WTC11 (cell line): ENCODE measurements at places on chromosomes 16 and 17. TPM values are rescaled to one million over a fixed set of nuclear protein-coding genes. Genes with fewer than 3 reads are reported as not detected.

GRCh38 chr17:40068129-40068581 is 5.4 kb downstream of the THRA start:
- H3K27ac ChIP-seq, result no peak overlapping the region; the same call in 1 of the 2 replicates
- DNase-seq, result no peak
- no peaks in the 10 kb centered on the region for H3K36me3 ChIP-seq
- peaks cover 76% of the 10 kb centered on the region for H3K4me1 ChIP-seq

- no peaks in the 10 kb centered on the region for H3K36me3 ChIP-seq
- H3K4me1 ChIP-seq, result no peaks in the 10 kb centered on the region
- H3K27ac ChIP-seq, result no peak overlapping the region
- H3K4me3 ChIP-seq, result no peak overlapping the region
- no peaks in the 10 kb centered on the region for H3K27me3 ChIP-seq
Observed at GRCh38 chr17:81128774-81129173, 36.5 kb upstream of the PVALEF start.

- H3K27me3 ChIP-seq, result peaks cover 5% of the 10 kb centered on the region
- H3K36me3 ChIP-seq, result no peaks in the 10 kb centered on the region
- H3K4me1 ChIP-seq, result peaks cover 13% of the 10 kb centered on the region
- H3K27ac ChIP-seq, result no peak overlapping the region
- H3K4me3 ChIP-seq, result no peak overlapping the region
- DNase-seq, result no peak
Observed at GRCh38 chr16:66902648-66903543, 15.8 kb downstream of the CDH16 start.

DNA sequence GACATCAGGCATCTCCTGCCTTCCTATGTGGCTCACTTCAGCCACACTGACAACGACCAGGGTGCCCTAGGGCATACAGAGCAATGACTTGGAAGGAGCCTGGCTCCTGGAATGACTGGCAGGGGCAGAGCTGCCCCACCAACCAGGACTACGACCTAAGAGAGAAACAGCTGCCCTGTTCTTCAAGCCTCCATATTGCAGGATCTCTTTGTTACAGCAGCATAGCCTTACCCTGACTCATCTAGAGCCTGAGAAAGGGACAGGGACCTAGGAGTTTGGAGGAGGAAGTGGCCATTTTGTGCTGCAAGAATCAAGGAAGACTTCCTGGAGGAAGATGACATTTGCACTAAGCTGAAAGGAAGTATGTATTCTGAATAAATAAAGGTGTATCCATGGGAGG is 49.6 kb downstream of the GSG1L start:
- H3K27ac ChIP-seq, result no peak overlapping the region
- no peaks in the 10 kb centered on the region for H3K36me3 ChIP-seq
- H3K27me3 ChIP-seq, result 0 out of 2 replicates have a peak, but pooled peaks cover 3% of the 10 kb centered on the region
- no peak overlapping the region for H3K4me3 ChIP-seq

DNA sequence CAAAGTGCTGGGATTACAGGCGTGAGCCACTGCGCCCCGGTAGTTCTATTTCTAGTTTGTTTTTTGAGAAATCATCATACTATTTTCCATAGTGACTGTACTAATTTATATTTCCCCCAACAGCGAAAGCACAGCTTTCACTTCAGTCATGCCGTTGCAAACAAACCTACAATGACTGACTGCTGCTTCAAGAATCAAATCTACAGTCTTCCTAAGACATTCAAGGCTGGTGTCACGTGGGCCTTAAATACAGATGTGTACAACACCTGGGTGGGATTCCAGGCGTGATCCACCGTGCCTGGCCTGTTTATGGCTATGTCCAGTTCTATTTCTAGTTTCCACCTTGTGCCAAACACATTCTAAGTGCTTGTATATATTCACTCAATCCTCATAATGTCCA is 72.0 kb downstream of the ABCC6 start:
- H3K4me1 ChIP-seq, result peaks cover 3% of the 10 kb centered on the region; the same call in 1 of the 2 replicates
- H3K27ac ChIP-seq, result 0 out of 2 replicates have a peak overlapping the region, but pooled peaks have one; percentile 74
- no peaks in the 10 kb centered on the region; the same call in 1 of the 2 replicates for H3K27me3 ChIP-seq
- no peaks in the 10 kb centered on the region for H3K36me3 ChIP-seq
- no peak overlapping the region for H3K4me3 ChIP-seq
- DNase-seq, result no peak

DNA sequence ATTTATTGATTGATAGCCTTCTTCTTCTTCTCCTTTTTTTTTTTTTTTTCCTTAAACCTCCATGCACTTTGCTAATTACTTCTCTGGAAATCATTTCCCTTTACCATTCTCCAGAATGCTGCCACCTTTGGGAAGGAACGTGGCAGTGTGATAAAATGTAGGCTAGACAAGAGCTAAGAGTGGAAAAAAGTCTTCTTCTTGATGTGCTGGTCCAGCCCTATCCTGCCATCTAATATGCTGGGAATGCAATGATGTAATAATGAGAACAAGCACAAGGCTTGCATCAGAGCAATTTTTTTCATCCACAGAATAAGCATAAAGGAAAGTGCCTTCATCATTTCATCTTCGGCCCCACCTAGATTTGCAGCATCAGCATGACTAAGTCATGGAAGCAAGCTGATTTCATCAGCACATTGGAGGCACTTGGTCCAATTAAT is 128.7 kb upstream of the ZFHX3 start:
- no peak overlapping the region for H3K4me3 ChIP-seq
- H3K36me3 ChIP-seq, result no peaks in the 10 kb centered on the region
- H3K4me1 ChIP-seq, result peaks cover 40% of the 10 kb centered on the region
- no peak for DNase-seq
- no peak overlapping the region for H3K27ac ChIP-seq

DNA sequence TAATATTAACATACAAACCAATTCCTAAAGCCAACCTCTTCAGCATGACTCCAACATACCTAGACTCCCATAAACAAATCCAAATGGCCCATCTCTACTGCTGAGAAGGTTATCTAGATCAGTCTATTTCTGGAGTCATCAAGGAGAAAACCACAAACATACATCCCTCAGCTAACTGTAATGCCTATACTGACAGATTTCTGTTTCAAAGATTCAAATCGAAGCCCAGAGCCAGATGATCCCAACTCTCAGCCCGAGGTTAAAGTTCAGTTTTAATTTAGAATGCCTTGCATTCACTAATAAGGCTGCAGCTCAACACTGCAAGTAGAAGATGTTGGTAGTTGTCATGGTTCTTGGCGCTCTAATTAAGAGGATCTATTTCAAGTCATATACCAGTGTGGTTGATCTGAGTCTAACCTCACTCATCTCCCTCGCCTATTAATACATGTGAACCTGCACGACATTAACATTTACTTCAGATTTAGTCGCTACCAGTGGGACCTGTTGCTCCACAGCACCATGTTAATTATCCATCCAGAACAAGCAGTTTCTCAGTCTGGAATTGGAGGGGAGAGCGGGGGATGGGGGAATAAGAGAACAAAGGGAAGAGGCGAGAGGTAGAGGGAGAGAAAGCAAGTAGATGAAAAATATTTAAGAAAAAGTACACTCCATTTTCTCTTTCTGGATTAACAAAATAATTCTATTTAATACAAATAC is 15.4 kb downstream of the PHF12 start:
- DNase-seq, result no peak
- no peaks in the 10 kb centered on the region for H3K27me3 ChIP-seq
- peaks cover 15% of the 10 kb centered on the region; the same call in 1 of the 2 replicates for H3K36me3 ChIP-seq
- no peak overlapping the region for H3K4me3 ChIP-seq
- peak overlapping the region; percentile 84 for H3K27ac ChIP-seq
- peaks cover 50% of the 10 kb centered on the region for H3K4me1 ChIP-seq

DNA sequence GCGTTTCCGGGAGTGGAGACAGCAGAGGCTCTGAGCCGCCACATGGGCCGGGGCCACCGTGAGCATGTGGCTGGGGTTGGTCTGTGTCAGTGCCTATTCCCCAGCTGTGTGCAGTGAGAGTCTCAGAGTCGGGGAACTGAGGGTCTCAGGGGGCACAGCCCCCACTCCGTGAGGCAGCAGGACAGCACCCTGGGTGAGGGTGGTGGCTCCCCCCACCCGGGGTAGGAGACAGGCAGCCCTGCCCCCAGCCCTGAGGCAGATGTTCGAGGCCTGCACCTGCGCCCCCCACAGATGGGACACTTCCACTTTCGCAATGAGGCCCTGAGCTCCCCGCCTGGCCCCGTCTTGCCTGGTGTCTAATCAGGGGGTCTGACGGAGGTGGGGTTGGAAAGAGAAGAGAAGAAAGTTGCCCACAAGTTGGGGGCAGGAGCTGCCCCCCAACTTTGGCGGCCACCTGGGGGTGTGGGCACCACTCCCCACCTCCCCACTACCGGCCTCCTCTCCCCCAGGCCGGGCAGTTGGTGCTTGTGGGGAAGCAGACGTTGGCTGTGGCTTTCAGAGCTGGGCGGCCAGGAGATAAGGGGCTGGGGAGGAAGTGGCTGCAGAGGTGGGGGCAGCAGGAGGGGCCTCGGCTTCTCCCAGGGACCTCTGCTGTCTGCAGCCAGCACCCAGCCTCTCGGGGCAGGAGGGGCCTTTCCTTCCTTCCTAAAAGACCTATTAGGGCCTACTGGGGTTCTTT is 1.8 kb upstream of the CBFA2T3 start:
- DNase-seq, result no peak
- no peak overlapping the region for H3K27ac ChIP-seq
- H3K27me3 ChIP-seq, result no peaks in the 10 kb centered on the region
- H3K36me3 ChIP-seq, result no peaks in the 10 kb centered on the region
- H3K4me3 ChIP-seq, result no peak overlapping the region
- H3K4me1 ChIP-seq, result 0 out of 2 replicates have a peak, but pooled peaks cover 6% of the 10 kb centered on the region

GRCh38 chr17:17354560-17355349 is 51.6 kb downstream of the NT5M start:
- H3K27me3 ChIP-seq, result peaks cover 4% of the 10 kb centered on the region
- DNase-seq, result peak; percentile 87
- no peak overlapping the region for H3K4me3 ChIP-seq
- H3K27ac ChIP-seq, result no peak overlapping the region
- H3K4me1 ChIP-seq, result peaks cover 7% of the 10 kb centered on the region
- no peaks in the 10 kb centered on the region for H3K36me3 ChIP-seq

The EMC6 gene
- total RNA-seq, result 81.2 to 89.7 TPM (median 86.0 TPM) in 3 replicates

The C1QTNF1 gene
- 1.5 to 2.7 TPM (median 1.7 TPM) in 3 replicates for total RNA-seq

DNA sequence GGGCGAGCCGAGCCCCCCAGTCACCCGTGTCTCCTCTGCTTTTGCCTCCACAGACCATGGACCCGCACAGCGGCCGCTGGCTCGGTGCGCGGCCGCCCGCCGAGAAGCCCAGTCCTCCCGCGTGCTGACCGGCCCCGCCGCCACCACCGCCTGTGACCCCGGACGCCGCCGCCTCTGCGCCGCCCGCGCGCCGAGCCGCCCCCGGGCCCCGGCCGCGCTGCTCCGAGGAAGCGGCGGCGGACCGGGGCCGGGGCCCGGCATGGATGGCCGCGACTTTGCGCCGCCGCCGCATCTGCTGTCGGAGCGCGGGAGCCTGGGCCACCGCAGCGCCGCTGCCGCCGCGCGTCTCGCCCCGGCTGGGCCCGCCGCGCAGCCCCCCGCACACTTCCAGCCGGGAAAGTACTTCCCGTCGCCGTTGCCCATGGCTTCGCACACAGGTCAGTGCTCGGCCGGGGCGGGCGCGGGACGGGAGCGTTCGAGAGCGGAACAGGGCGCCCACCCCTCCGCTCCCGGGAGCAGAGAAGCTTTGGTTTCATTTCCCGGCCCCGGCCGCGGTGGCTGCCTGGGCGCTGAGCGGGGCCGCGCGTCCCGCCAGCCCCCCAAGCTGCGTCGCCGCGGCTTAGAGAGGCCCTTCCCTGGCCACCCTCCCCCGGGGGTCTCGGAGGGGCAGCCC is 4.4 kb downstream of the BAHCC1 start:
- no peaks in the 10 kb centered on the region for H3K36me3 ChIP-seq
- H3K4me3 ChIP-seq, result peak overlapping the region; percentile 74
- H3K27ac ChIP-seq, result no peak overlapping the region
- H3K4me1 ChIP-seq, result peaks cover 55% of the 10 kb centered on the region
- peaks cover 76% of the 10 kb centered on the region for H3K27me3 ChIP-seq
- peak; percentile 33 for DNase-seq

- no peak for DNase-seq
- no peaks in the 10 kb centered on the region for H3K27me3 ChIP-seq
- no peaks in the 10 kb centered on the region for H3K4me1 ChIP-seq
Observed at GRCh38 chr17:20935740-20936139, 107.1 kb downstream of the USP22 start.
